CD4-positive, alpha-beta memory T cell (primary cell): ENCODE measurements at places on chromosomes 6 and 20. TPM values are rescaled to one million over a fixed set of nuclear protein-coding genes. Genes with fewer than 3 reads are reported as not detected.

GNAS-AS1 gene
- not detected for polyA plus RNA-seq

MAVS gene
- polyA plus RNA-seq = 8.5 TPM

ZNF165 gene
- 0.78 TPM for polyA plus RNA-seq

KHDRBS2 gene
- not detected for polyA plus RNA-seq

TINAG gene
- not detected for polyA plus RNA-seq

ZDHHC14 gene
- 1.9 TPM for polyA plus RNA-seq

PSORS1C2 gene
- not detected for polyA plus RNA-seq

AIF1 gene
- polyA plus RNA-seq = 11.0 TPM

THBD gene
- polyA plus RNA-seq = not detected

SCGN gene
- polyA plus RNA-seq = not detected

BMP7 gene
- polyA plus RNA-seq = not detected

SLC16A10 gene
- polyA plus RNA-seq = 5.6 TPM

BIRC7 gene
- polyA plus RNA-seq = not detected

- DNase-seq = no peak
Observed at GRCh38 chr6:129852257-129852858, 8.8 kb downstream of the TMEM244 start.

DNA sequence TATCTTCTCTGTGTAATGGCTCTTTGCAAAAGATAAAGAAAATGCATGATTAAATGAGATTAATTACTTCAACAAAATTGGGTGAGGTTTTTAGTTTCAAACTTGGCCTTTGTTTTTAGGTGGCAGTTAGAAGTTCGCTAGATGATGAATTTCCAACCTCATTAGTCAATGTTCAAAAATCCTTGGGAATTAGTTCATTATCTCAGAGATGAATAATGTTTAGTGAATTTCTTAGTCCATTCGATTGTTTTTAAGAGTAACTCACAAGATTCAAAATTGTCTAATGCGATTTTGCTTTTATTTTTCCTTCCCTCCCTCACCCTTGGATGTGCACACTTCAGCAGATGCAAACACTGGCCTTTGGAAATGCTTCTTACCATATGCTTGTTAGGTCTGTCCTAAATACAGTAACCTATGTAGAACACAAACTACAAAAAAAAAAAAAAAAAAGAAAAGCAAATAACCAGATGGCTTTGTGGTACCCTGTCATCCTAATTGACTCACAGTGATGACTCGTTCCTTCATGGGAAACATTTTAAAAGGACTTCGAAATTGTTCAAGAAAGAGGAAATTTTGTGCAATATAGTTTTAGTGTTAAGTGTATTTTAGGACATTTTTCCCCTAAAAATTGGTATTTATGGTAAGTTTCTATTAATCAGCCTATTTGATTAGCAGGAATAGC lies 66.7 kb downstream of the FAM229B start:
- DNase-seq = no peak

- DNase-seq = no peak
Observed at GRCh38 chr20:10648651-10649050, 25.1 kb downstream of the JAG1 start.

DNA sequence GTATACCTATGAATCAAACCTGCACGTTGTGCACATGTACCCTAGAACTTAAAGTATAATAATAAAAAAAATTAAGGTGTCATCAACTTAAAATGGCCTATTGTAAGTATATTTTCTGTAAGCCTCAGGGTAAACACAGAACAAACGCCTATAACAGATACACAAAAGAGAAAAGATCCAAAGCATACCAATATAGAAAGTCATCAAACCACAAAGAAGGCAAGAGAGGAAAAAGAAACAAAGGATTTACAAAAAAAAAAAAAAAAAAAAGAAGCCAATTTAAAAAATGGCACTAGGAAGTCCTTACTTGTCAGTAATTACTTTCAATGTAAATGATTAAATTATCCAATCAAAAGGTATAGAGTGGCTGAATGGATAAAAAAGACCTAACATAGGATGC lies 24.6 kb upstream of the ASF1A start:
- DNase-seq = no peak

DNA sequence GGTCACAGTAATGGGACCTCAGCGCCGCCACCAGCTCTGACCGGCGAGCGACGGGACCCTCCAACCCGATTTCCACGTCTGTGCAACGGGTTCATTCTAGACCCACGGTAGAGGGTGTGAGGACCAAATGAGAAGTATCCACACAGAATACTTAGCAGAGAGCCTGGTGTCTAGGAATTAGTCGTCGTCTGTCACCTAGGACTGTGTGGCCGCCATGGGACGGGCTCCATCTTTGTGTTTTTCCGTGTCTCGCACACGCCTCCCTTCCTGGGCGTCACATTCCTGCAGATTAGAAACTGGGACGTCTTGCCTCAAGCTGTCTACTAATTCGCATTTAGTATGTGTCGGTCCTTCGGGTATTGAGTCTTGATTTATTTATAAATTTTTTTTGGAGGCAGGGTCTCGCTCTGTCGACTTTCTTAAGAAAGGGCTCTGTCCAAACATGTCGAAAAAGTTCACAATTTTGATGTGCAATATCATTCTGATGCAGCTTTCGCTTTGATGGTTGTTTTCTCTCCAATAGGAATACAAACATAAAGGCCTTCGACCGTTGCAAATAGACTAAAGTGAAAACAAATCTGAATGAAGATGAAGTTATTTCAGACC lies 563 bp downstream of the MGME1 start:
- DNase-seq = peak; percentile 58

DNA sequence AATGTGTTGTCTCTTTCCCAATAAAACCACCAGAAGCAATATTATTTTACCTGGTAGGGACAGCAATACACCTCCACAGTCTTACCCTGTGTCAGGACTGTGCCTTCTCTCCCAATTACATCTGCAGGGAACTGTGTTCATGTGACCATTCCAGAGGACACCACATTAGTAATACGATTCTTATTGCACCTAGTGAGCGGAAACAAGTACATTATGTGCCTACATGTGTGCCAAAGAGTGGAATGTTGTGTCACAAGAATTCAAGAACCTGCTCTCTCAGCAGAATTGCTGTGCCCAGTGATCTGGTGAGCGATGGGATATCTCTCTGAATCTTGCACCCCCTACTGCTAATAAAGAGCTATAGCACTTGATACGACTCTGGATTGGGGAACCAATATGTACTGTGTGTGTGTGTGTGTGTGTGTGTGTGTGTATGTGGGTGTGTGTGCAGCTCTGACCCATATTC lies 57.4 kb upstream of the FOXC1 start:
- DNase-seq = no peak

GRCh38 chr6:14658886-14659561 lies 541.5 kb downstream of the CD83 start:
- no peak for DNase-seq

DNA sequence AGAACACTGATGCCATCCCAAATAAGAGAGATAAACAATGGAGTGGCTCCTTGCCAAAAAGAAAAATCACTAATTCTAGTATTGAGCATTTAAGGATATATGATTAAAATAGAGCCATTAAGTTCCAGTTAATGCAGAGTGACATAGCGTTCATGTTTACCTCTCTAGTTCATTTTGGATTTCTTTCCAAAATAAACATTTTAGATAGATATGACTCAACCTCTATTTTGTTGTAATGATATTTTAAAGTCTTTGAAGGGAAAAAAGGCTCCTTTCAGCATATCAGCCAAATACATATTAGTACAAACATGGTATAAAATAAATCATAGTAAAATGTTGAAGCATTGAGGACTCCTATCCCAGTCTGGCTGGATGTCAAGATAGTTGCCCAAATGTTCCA lies 33.4 kb downstream of the RWDD2A start:
- DNase-seq = no peak

- no peak for DNase-seq
Observed at GRCh38 chr6:16244869-16245451, 6.6 kb downstream of the GMPR start.

GRCh38 chr6:131051341-131051740 lies 11.7 kb downstream of the EPB41L2 start:
- DNase-seq = no peak

- DNase-seq = no peak
Observed at GRCh38 chr6:90107771-90108282, 188.8 kb downstream of the BACH2 start.

DNA sequence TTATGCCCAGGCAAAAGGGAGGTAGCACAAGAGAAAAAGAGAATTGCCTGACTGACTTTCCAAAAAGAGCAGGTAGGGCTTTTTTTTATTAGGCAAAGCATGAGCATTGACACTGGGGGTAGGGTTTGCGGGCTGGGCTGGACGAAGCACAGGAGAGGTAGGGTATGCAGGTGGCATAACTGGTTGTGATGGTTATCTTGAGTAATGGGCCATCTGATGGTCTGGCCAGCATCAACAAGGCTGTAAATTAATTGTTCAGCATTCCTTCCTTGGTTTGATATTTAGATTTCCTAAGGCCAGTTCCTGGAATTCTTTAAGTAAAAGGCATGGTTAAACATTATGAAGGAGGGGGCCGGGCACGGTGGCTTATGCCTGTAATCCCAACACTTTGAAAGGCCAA lies 13.9 kb upstream of the BFSP1 start:
- DNase-seq = no peak

DNA sequence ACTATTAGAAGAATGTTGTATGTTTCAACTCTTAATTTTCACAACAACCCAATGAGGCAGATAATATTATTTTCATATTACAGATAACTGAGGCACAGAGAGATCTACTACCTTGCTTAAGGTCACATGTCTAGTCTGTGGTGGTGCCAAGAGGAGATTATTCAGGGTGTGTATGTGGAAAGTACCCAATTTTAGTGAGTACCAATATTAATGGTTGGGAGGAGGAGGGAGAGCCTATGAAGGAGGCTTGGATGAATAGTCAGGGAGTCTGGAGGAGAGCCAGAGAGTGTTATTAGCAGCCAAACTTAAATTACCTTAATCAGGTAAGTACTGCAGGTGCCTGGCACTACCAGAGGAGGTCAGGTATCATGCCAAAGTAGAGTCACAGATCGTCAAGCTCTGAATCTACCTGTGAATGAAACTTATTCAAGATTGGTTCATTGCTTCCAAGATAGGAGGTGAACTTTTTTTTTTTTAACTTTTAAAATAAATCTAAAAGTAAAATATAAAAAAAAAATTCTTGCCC lies 10.9 kb upstream of the CALHM6 start:
- DNase-seq = no peak

GRCh38 chr20:47373206-47373733 lies 16.8 kb upstream of the ZMYND8 start:
- DNase-seq = no peak

- no peak for DNase-seq
Observed at GRCh38 chr20:20490673-20491072, 122.8 kb downstream of the INSM1 start.

DNA sequence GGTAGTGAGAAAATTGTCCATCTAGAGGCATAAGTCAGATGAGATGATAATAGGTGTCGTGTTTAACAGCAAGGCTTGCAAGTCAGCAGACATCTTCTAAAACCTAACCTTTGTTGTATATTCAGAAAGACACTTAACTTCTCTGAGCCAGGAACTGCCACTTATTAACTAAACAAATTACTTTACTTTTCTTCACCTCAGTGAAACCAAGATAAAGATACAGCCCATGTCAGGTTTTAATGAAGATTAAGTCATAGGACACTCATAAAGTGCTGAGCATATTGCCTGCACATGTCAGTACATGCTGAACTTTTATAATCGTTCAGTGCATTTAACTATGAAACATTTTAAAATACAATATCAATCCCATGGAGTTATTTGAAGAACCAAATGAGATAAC lies 286.8 kb downstream of the NKAIN2 start:
- DNase-seq = no peak

- DNase-seq = no peak
Observed at GRCh38 chr20:15806105-15806504, 767.1 kb downstream of the KIF16B start.

DNA sequence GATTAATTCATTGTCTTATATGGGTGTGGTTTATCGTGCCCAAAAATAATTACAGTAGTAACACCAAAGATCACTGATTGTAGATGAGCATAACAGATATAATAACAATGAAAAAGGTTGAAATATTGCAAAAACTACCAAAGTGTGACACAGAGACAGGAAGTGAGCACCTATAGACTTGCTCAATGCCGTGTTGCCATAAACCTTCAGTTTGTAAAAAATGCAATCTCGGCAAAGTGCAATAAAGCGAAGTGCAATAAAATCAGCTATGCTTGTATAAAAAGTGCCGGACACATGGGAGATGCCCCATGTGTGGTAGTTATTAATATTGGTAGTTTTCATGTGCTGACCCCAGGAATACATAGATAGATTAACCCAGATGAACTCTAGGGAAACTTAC lies 192.6 kb downstream of the NRN1 start:
- DNase-seq = no peak

- DNase-seq = no peak
Observed at GRCh38 chr20:60131375-60131774, 173.2 kb downstream of the CDH26 start.

DNA sequence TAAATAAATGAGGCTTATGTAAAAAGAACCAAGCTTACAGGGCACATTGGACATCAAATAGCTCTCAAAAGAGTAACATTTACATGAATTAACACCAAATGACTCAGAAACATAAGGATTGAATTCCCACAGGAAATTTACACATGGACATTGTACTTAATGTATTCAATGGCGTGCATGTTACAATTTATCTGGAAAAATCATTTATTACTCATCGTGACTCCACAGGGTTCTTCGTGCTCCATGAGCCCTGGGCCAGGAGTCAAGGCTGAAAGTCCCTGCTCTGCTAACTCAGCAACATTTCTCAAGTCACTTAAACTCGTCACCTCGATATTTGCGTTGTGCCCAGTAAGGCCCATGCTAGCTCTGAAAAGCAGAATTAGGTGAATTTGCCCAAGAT lies 158.5 kb downstream of the PHACTR1 start:
- no peak for DNase-seq

- DNase-seq = no peak
Observed at GRCh38 chr6:155319902-155320301, 5.6 kb upstream of the TFB1M start.

DNA sequence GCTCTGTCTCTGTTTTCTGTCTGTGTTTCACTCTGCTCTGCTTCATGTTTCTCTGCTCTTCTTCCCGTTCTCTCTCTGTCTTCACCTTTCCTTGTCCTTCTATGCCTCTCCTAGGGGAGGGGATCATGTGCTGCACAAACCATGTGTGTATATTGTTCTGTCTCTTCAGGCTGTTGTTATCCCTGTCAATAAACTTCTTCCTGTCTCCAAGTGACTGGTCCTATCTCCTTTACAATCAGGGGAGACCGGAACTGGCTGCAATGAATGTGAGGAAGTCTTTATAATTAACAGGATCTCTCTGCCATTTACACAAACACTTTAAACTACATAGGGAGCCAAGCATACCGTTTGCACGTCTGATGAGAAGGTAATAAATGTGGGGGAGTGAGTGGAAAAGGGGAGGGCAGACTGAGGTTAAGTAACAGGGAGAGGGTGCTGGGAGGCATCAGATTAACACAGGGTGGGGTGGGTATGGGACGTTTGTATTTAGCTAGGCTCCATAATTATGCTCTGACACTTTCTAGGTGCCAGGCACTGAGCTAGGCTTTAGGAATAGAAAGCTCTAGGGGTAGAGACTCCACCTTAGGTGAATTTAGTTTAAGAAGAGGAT lies 626.1 kb downstream of the DHX35 start:
- no peak for DNase-seq

- DNase-seq = no peak
Observed at GRCh38 chr6:72238900-72239299, 352.6 kb downstream of the RIMS1 start.

GRCh38 chr6:165769401-165769800 lies 106.4 kb upstream of the PDE10A start:
- no peak for DNase-seq

GRCh38 chr6:151738267-151738666 lies 69.2 kb upstream of the ESR1 start:
- no peak for DNase-seq

GRCh38 chr20:63275825-63276224 lies 3.2 kb downstream of the ARFGAP1 start:
- no peak for DNase-seq

GRCh38 chr6:47634210-47635047 lies 64.0 kb upstream of the ADGRF4 start:
- no peak for DNase-seq
